ENCODE measurements at places on chromosomes 12 and 14.

DNA sequence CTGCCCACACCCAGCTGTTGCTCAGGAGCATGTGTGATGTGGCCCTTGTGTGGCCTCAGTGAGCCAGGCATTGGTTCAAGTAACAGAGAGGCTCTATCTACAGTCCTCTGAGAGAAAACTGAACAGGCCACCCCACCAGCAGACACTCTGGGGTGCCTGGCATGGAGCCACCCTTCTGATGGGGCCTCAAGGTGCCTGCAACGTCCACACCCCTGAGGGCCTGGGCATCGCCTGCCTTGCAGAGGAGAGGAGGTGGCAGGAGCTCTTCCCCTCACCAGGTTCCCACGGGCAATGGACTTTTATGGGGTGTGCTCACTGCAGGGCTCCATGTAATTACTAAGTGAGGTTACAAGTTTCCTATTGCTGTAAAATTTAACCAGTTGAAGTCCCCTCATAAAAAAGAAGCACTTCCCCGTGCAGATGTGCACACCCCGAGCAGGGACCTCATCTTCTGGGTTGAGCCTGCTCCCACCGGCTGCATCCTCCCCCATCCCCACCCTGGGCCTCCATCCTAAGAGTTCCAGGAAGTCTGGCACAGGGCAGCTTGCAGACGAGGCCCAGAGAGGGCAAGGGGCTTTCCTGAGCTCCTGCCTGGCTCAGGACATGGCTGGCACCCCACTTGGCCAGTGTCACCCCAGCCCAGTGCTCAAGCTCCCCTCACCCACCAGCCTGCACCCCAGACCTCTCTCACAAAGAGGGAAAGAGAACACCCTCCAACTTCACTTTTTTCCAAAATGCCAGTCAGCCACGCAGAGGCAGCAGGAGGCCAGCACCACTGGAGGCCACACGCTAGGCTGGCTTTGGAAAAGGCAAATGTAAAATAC lies 270.4 kb upstream of the RTL1 start:
- DNase-seq: no peak

DNA sequence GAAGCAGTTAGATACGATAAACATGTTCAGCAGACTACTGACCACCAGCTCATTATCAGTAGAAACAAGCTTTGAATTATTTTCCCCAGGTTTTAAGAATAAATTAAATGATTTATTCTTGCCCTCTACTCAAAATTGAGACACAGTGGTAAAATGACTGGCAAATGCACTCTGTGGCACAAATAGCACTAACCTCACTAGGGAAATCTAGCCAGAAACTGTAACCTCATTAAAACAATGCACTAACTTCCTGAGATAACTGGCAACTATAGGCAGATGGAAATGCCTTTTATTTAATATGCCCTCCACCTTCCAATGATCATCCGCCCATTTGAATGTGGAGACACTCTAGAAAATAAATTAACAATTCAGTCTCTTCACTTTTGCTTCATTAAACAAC lies 33.2 kb downstream of the CPNE8 start:
- DNase-seq: no peak

GRCh38 chr14:75835156-75835725 lies 146.6 kb downstream of the TGFB3 start:
- no peak for DNase-seq

GRCh38 chr12:44158746-44159145 lies 322.9 kb downstream of the TMEM117 start:
- DNase-seq: no peak

GRCh38 chr14:55977392-55978150 lies 140.6 kb upstream of the PELI2 start:
- no peak for DNase-seq

DNA sequence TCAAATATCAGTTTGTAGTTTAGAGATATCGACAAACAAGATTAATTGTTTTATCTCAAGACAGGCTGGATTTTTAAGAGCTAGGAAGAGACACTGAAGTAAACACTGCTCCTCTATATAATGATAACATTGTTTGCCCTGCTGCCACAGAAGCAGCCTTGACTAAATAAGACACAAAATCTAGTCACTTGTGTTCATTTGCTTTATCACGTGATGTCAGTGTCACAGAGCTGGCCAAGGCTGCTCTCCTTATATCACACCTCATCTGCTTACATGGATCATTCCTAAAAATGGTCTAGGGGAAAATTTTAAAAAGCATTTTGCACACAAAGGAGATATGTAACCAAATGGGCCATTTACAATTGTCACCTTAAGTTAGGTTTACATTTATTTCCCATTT lies 64.1 kb downstream of the SOX5 start:
- no peak for DNase-seq

GRCh38 chr14:53519137-53519536 lies 366.0 kb upstream of the DDHD1 start:
- no peak for DNase-seq

- DNase-seq: no peak
Measured at GRCh38 chr12:18992336-18992735, 137.2 kb upstream of the PLEKHA5 start.

GRCh38 chr14:102922490-102923200 lies at the start of gene AMN:
Gene AMN, plus strand, starts transcription at chr14:102922663. Its CDS starts 26 bp downstream, at chr14:102922689.
- DNase-seq: no peak

DNA sequence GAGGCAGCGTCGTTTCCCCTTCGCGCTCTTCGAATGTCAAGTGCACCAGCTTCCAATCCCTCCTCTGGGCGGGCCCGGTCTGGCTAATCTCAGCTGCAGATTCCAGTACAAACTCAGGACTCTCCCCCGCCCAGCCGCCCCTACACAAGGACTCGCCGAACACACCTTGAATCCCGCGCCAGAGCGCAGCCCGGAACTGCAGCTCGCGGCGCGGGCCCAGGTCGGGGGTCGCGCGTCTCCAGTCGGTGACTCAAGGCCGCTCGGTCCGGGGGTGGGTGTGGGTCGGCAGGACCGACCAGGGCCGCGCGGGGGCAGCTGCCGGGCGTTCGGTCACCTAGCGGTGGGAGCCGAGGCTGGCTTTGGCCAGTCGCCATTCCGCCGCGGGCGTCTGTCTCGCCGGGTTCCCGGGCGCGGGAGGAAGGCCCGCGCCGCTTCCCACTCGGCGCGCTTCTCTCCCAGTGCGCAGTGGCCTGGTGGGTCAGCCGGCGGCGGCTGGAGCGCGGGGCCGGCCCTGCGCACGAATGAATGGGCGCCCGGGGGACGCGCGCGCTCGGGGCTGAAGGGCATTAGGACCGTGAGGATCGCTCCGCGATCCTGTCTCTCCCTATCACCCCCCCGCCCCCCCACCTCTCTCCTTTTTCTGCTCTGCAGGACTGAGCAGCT lies at the start of gene GALNT16:
Gene GALNT16 (plus strand): TSS at position 632 of the 663 bp plus-strand sequence. CDS start 133 bp downstream, outside the sequence.
- peak; percentile 73 for DNase-seq
